ENCODE measurements at places on chromosomes 12 and 14. TPM values are rescaled to one million over a fixed set of nuclear protein-coding genes. Genes with fewer than 3 reads are reported as not detected.

RGS6 gene
- total RNA-seq = 1.1 TPM

CPNE6 gene
- total RNA-seq = 0.19 TPM

ACRBP gene
- total RNA-seq = 3.4 TPM

ST8SIA1 gene
- 4.7 TPM for total RNA-seq

KRT5 gene
- 0.69 TPM for total RNA-seq

GRCh38 chr12:21221778-21222177 is 90.8 kb downstream of the SLCO1B1 start:
- H3K27me3 ChIP-seq = no peaks in the 10 kb centered on the region
- H3K4me1 ChIP-seq = no peaks in the 10 kb centered on the region
- no peaks in the 10 kb centered on the region for H3K36me3 ChIP-seq
- H3K4me3 ChIP-seq = no peak overlapping the region

- H3K36me3 ChIP-seq = no peaks in the 10 kb centered on the region
- H3K4me3 ChIP-seq = no peak overlapping the region
- no peaks in the 10 kb centered on the region for H3K4me1 ChIP-seq
- H3K27ac ChIP-seq = no peak overlapping the region
- no peak for DNase-seq
Observed at GRCh38 chr14:98924046-98924445, 348.0 kb downstream of the BCL11B start.

- no peak overlapping the region for H3K4me3 ChIP-seq
- no peak for DNase-seq
- H3K36me3 ChIP-seq = no peaks in the 10 kb centered on the region
- no peaks in the 10 kb centered on the region for H3K4me1 ChIP-seq
- H3K27me3 ChIP-seq = no peaks in the 10 kb centered on the region
Observed at GRCh38 chr12:39369756-39370155, 73.2 kb downstream of the KIF21A start.

DNA sequence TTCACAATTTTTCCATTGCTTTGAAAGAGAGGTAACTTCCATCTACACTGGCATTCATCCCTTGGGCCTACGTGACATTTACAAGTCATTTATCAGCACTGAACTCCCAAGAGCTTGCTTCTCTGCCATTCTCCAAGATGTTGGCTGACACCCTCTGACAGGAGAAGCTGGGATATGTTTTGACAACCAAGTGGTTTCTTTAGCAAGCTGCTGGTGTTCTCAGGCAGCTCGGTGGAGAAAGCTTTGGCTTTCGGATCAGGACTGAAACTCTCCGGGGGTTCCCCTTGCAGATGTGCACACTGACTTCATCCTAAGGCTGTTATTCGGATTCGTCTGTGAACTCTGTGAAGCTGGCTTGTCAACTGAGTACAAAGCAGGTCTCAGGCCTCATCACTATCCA is 15.7 kb downstream of the KCNA5 start:
- H3K4me3 ChIP-seq = no peak overlapping the region
- no peaks in the 10 kb centered on the region for H3K36me3 ChIP-seq
- no peak overlapping the region for H3K27ac ChIP-seq
- H3K4me1 ChIP-seq = no peaks in the 10 kb centered on the region
- DNase-seq = no peak

DNA sequence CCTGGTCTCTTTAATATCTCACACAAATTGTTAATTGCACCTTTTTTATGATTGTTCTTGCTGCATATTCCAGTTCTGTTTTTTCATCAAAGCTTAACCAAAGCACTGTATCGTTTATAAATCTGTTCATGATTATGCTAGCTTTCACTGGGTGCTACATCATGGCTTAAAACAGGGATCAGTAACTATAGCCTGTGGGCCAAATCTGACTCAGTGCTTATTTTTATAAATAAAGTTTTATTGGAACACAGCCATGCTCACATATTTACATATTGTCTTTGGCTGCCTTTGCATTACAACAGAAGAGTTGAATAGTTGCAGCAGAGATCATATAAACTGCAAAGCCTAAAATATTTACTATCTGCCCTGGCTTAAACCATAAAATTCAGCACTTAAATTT is 183.4 kb upstream of the NRXN3 start:
- no peak for DNase-seq
- no peaks in the 10 kb centered on the region for H3K36me3 ChIP-seq
- no peak overlapping the region for H3K4me3 ChIP-seq
- H3K27me3 ChIP-seq = no peaks in the 10 kb centered on the region
- no peak overlapping the region for H3K27ac ChIP-seq

- H3K4me1 ChIP-seq = no peaks in the 10 kb centered on the region
- no peak for DNase-seq
- peak overlapping the region; percentile 72 for H3K27ac ChIP-seq
- no peaks in the 10 kb centered on the region for H3K36me3 ChIP-seq
- no peaks in the 10 kb centered on the region for H3K27me3 ChIP-seq
- H3K4me3 ChIP-seq = peak overlapping the region; percentile 74
Observed at GRCh38 chr12:132955094-132956010, 754 bp downstream of the ZNF605 start.

GRCh38 chr14:90624732-90625400 is 191.4 kb downstream of the TTC7B start:
- H3K27me3 ChIP-seq = no peaks in the 10 kb centered on the region
- no peak overlapping the region for H3K27ac ChIP-seq
- DNase-seq = no peak
- no peaks in the 10 kb centered on the region for H3K4me1 ChIP-seq
- no peak overlapping the region for H3K4me3 ChIP-seq

DNA sequence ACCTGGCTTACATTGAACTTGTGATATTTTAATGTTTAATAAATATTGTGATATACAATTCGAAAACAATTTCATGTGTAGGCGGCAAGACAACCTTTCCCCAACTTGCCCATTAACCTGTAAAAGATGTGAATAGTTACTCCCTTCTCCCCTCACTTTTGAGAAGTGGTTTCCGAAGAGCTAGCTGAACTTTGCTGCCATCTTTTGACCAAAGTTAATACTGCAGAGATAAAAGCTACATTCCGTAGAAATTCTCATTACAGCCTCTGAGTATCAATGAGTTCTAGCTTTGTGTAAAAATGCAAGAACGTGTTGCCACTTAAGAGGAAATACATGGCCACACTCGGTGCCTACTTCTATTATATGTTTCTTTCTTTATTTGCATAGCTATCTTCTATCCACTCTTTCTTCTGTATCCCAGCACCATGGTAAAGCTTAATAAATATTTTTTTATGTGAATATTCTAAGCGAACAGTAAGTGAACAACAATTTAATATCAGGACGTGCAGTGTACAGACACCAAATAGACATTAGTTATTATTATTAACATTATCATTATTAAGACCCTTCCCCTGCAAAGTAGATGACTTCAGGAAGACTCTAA is 105.1 kb upstream of the TMEM260 start:
- no peaks in the 10 kb centered on the region for H3K4me1 ChIP-seq
- no peaks in the 10 kb centered on the region for H3K27me3 ChIP-seq
- H3K27ac ChIP-seq = no peak overlapping the region
- H3K36me3 ChIP-seq = no peaks in the 10 kb centered on the region
- H3K4me3 ChIP-seq = no peak overlapping the region
- DNase-seq = no peak
